ENCODE measurements at places on chromosomes 12 and 14.

GRCh38 chr12:130157998-130158753 is 4.1 kb upstream of the FZD10 start:
- DNase-seq: no peak

GRCh38 chr14:64952598-64953309 is 10.2 kb upstream of the GPX2 start:
- DNase-seq: no peak

- no peak for DNase-seq
These were observed 218.8 kb downstream of the KITLG start for GRCh38 chr12:88361493-88361892.

- no peak for DNase-seq
These were observed 1030.4 kb downstream of the TMEM121 start for GRCh38 chr14:106556665-106557289.

- DNase-seq: no peak
These were observed 58.8 kb upstream of the FLRT2 start for GRCh38 chr14:85471156-85471555.
